ENCODE measurements at places on chromosomes 3 and 15.

GRCh38 chr3:120382941-120383447 is 33.8 kb upstream of the LRRC58 start:
- no peak for DNase-seq
- no peak overlapping the region for H3K4me3 ChIP-seq
- H3K27me3 ChIP-seq, result no peaks in the 10 kb centered on the region
- H3K27ac ChIP-seq, result no peak overlapping the region

GRCh38 chr15:72584006-72584405 is 70.5 kb upstream of the GOLGA6B start:
- no peaks in the 10 kb centered on the region for H3K4me1 ChIP-seq
- no peak overlapping the region for H3K4me3 ChIP-seq
- H3K27ac ChIP-seq, result no peak overlapping the region
- DNase-seq, result no peak

DNA sequence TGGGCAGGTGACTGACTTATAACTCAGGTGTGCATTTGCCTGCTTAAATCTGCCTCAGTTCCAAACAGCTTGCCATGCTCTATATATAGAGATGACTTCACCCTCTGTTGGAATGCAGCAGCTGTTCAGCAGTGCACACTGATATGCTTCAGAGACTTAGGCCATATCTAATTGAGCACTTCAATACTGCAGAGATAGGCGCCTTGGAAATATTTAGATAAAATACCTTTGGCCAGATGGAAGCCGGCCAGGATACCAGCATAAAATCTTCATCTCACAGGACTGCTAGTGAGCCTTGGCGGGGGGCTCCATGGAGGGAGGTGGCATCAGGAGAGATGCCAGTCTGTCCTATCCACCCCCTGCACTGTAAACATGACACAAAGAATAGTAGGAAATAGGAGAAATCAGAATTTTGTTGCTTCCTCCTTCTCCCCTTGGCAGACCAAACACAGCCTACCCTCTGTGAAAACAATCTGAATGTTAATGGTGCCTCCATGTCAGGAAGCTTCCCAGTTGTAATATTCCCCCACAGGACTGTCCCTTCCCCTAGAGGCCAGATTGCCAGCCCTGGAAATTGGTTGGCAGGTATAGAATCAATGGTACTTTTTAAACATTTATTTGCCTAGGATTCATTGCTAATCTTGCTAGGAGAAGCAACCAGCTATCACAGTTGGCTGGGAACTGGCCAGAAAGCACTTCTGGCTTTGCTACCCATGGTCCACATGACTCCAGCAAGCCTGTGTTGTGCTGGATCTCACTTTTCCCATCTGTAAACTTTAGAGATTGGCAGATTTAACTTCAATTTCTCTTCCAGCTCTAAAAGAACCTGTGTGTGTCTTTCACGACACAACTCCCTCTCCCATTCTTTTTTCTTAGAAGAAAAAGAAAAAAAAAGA is 215.5 kb upstream of the KCNMB2 start:
- no peaks in the 10 kb centered on the region for H3K27me3 ChIP-seq
- H3K4me3 ChIP-seq, result no peak overlapping the region
- H3K36me3 ChIP-seq, result no peaks in the 10 kb centered on the region
- H3K4me1 ChIP-seq, result peaks cover 2% of the 10 kb centered on the region

DNA sequence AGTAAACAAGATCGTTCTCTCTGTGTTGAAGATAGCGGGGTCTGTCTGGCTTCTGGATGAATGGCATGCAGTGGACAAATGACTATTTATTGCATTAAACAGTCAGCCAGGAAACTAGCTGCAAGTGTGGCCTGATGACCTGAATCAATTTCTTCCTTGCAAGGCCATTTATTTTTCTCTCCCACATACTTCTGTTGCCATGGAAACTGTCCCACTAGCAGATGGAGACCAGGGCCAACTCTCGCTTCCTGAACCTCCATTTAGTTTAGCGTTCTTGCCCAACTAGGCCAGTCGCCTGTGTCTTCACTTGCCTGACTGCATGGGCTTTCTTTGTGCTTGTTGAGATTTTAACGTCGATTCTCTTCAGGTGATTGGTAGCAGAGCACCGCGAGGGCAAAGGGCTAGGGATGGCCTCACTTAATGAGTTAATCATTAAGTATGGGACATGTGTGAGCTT is 27.6 kb downstream of the LMCD1 start:
- no peaks in the 10 kb centered on the region for H3K36me3 ChIP-seq
- no peaks in the 10 kb centered on the region for H3K27me3 ChIP-seq
- no peak overlapping the region for H3K4me3 ChIP-seq
- H3K4me1 ChIP-seq, result peaks cover 5% of the 10 kb centered on the region
- no peak for DNase-seq

DNA sequence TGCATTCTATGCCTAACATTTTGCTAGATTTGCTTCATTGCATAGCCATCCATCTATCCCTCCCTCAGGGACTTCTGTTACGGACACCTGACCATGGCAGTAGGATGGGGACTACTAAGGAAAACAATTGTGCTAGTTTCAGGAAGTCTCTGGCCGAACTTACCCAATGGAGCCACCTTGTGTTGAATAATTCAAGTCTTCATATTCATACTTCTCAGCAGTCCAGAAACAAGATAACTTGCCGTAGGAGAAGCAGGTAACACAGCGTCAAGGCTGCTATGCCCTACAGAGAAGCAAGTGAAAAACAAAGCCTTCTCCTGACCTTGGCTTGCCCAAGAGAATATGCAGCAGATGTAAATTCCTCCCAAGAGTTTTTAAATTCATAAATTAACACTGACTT is 685.3 kb downstream of the GRM7 start:
- no peaks in the 10 kb centered on the region for H3K4me1 ChIP-seq
- no peaks in the 10 kb centered on the region for H3K27me3 ChIP-seq
- H3K36me3 ChIP-seq, result no peaks in the 10 kb centered on the region
- H3K4me3 ChIP-seq, result no peak overlapping the region
- no peak for DNase-seq
- no peak overlapping the region for H3K27ac ChIP-seq

DNA sequence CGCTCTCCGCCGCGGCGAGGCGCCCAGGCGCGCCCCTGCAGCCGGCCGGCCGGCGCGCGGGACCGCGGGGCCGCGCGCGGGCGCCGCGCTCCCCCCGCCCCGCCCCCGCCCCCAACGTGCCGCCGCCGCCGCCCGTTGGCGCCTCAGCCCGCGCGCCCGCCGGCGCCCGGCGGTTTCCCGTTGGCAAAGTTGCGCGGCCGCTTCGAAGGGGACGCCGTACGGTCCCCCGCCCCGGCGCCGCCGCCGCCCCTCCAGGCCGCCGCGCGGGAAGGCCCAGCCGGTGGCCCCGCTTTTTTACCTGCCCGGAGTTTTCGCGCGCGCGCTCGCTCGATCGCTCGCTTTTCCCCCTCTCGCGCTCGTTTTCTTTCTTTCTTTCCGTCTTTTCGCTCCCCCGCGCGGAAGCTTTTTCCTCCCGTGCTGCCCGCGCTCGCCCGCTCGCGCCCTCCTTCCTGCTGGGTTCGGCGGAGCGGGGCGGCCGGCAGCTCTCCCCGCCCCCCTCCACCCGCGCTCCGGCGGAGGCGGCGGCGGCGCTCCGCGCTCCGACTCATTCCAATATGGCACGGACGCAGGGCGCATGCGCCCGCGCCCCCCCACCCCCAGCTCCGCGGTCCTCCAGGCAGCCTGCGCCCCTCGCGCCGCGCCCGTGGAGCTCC is at the start of gene SFMBT1:
Gene SFMBT1, minus strand, starts transcription at position 556 of the 653 bp plus-strand sequence. CDS start 76,945 bp downstream, outside the sequence.
- DNase-seq, result no peak
- peaks cover 16% of the 10 kb centered on the region for H3K27me3 ChIP-seq
- peaks cover 2% of the 10 kb centered on the region for H3K4me1 ChIP-seq
- H3K4me3 ChIP-seq, result peak within 1 kb of the TSS; percentile 99
- no peaks in the 10 kb centered on the region for H3K36me3 ChIP-seq

DNA sequence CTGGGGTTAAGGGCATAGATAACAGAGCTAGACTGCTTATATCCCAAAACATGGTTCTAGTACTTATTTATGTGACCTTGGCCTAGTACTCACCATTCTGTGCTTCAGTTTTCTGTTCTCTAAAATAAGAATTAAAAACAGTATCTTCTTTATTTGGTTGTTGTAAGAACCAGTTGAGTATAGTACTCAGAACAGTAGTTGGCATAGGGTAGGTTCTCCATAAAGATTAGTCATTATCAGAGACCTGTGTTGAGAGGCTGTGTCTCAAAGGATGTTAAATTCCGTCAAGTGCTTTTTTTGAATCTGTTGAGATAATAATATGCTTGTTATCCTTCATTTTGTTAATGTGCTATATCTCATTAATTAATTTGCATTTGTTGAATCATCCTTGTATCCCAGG is 47.4 kb upstream of the OSTN start:
- no peaks in the 10 kb centered on the region for H3K4me1 ChIP-seq
- no peak overlapping the region for H3K27ac ChIP-seq
- H3K4me3 ChIP-seq, result no peak overlapping the region
- no peaks in the 10 kb centered on the region for H3K36me3 ChIP-seq

DNA sequence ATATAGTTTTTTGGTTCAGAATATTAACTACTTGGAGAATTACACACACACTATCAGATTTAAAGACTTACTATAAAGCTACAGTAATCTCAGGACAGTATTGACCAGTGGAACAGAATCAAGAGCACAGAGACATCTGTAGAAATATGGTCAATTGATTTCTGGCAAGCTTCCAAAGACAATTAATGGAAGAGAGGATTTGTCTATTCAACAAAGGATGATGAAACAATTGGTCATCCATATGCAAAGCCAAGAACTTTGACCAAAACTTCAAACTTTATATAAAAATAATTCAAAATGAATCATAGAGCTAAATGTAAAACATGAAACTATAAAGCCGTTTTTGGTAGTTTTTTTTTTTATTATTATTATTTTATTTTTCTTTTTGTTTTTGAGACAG is 29.8 kb upstream of the MB21D2 start:
- DNase-seq, result no peak
- H3K36me3 ChIP-seq, result no peaks in the 10 kb centered on the region
- no peaks in the 10 kb centered on the region for H3K27me3 ChIP-seq
- H3K27ac ChIP-seq, result no peak overlapping the region
- no peaks in the 10 kb centered on the region for H3K4me1 ChIP-seq
- no peak overlapping the region for H3K4me3 ChIP-seq

GRCh38 chr3:165133188-165133899 is 55.0 kb upstream of the SI start:
- H3K27me3 ChIP-seq, result no peaks in the 10 kb centered on the region
- H3K27ac ChIP-seq, result no peak overlapping the region
- DNase-seq, result no peak

DNA sequence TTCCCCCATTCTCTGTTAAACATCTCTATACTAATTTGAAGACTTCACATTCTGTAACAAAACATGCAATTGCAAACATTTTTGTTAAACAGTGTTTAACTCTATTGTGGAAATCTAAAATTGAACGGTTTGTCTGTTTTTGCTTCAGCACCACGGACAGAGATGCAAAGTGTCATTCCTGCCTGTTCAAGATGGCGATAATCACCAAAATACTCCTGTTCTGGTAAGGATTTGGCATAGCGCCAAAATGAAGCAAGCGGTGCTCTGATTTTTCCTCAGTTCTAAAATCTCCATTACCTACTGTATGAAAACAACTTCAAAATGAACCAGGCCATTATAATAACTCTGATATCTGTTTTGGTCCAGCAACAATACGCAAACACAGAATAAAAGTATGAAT is 129.7 kb upstream of the TUSC7 start:
- no peaks in the 10 kb centered on the region for H3K4me1 ChIP-seq
- no peak overlapping the region for H3K4me3 ChIP-seq
- DNase-seq, result no peak
- H3K27ac ChIP-seq, result no peak overlapping the region
- no peaks in the 10 kb centered on the region for H3K27me3 ChIP-seq

GRCh38 chr15:42491539-42492225 is 741 bp upstream of the ZNF106 start:
- no peaks in the 10 kb centered on the region for H3K4me1 ChIP-seq
- peak overlapping the region; percentile 88 for H3K27ac ChIP-seq
- no peak for DNase-seq
- H3K4me3 ChIP-seq, result peak overlapping the region; percentile 86
- no peaks in the 10 kb centered on the region for H3K36me3 ChIP-seq

GRCh38 chr15:40944510-40945296 is 8.6 kb upstream of the CHAC1 start:
- no peaks in the 10 kb centered on the region for H3K36me3 ChIP-seq
- no peak for DNase-seq
- H3K4me1 ChIP-seq, result peaks cover 33% of the 10 kb centered on the region
- H3K4me3 ChIP-seq, result no peak overlapping the region
- H3K27me3 ChIP-seq, result peaks cover 12% of the 10 kb centered on the region

- DNase-seq, result no peak
- no peaks in the 10 kb centered on the region for H3K4me1 ChIP-seq
- H3K27me3 ChIP-seq, result no peaks in the 10 kb centered on the region
- H3K27ac ChIP-seq, result no peak overlapping the region
- no peaks in the 10 kb centered on the region for H3K36me3 ChIP-seq
- no peak overlapping the region for H3K4me3 ChIP-seq
These were observed 206.4 kb downstream of the MEX3B start for GRCh38 chr15:81839387-81839786.

DNA sequence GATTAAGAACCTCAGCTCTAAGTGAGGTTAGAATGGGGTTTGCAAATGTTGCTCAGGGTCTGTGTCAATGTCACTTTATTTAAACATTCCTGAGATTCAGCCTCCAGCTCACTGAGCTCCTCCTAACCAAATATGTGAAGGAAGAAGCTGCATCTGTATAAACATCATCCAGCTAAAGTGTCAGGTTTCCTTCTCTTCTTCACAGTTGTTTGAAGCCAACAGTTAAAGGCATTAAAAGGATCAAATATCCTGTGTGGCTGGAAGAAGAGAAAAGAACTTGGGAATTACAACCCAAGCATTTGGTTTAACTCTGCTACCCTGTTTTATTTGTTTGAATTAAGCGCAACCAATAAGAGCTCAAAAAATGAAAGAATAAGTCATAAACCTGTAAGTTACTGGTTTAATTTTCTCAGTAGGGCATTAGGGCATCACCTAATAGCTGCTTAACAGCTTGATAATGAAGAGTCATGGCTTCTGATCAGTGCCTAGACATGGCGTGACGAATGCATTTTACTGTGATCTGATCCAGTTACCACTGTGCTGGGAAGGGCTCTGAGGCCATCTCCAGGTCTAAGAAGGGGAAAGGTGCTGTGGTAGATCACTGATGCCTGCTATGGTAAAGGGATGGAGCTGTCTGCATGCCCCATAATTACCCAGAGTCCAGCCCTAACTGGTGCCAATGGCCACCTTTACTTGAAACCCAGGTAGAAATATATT is 165.7 kb upstream of the TSC22D2 start:
- H3K4me1 ChIP-seq, result no peaks in the 10 kb centered on the region
- no peaks in the 10 kb centered on the region for H3K36me3 ChIP-seq
- no peak overlapping the region for H3K27ac ChIP-seq
- H3K4me3 ChIP-seq, result no peak overlapping the region

DNA sequence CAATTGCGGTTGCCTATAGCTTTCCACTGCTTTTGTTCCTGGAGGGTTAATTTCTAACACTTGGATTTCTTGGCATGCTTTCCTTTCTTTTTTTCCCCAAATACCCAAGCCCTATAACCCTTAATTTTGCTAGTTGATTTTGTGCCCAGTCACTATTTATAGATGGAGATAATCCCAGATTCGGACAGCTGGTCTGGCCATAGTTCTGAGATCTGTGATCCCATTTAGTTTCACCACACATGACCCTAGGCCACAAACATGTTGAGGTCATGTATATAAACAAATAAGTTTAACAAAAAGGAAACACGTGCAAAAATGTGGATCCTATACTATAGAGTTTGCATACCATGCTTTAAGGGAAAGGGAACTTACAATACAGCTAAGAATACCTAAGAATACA is 111.4 kb downstream of the ZMAT3 start:
- H3K4me3 ChIP-seq, result no peak overlapping the region
- no peak overlapping the region for H3K27ac ChIP-seq
- H3K27me3 ChIP-seq, result no peaks in the 10 kb centered on the region
- DNase-seq, result no peak
